ENCODE measurements at places on chromosomes 2 and 18.

DNA sequence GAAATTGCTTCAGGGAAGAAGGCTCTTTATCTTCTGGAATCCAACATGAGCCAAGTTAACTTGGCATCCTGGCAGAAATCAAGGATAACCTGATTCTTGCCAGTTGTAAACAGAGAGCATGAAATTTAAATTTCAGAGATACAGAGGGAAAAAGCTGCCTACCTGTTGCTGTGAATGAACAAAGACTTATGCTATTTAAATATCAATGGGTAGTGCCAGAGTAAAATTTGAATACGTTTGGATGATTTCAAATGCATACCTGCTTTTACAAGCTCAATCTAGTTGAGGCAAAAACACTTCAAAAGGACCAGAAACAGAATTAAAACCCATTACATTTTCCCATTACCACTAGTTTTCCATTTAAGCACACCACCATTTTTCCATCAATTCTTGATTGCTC, 60.9 kb downstream of the CHST9 start:
- no peak for DNase-seq

DNA sequence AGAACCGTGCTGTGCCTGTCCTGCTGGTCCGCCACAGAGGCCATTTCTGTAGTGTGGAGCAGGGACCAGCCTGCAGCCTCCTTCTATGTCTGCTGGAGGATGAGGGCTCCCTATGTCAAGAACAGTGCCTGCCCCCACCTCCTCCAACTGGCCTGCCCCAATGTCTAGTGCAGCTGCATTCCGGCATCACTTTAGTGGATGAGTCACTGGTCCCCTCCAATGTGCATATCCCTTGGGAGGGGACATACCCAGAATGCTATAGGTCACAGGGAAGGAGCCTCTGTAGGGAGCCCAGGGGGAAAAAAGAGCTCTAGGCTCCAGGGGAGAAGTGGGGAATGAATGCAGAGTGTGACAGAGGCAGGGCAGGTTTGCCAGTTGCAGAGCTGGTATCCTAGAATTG, 219.6 kb downstream of the CELF4 start:
- no peak for DNase-seq

- DNase-seq, result no peak
Observed at GRCh38 chr18:507636-508035, 7.1 kb upstream of the COLEC12 start.

DNA sequence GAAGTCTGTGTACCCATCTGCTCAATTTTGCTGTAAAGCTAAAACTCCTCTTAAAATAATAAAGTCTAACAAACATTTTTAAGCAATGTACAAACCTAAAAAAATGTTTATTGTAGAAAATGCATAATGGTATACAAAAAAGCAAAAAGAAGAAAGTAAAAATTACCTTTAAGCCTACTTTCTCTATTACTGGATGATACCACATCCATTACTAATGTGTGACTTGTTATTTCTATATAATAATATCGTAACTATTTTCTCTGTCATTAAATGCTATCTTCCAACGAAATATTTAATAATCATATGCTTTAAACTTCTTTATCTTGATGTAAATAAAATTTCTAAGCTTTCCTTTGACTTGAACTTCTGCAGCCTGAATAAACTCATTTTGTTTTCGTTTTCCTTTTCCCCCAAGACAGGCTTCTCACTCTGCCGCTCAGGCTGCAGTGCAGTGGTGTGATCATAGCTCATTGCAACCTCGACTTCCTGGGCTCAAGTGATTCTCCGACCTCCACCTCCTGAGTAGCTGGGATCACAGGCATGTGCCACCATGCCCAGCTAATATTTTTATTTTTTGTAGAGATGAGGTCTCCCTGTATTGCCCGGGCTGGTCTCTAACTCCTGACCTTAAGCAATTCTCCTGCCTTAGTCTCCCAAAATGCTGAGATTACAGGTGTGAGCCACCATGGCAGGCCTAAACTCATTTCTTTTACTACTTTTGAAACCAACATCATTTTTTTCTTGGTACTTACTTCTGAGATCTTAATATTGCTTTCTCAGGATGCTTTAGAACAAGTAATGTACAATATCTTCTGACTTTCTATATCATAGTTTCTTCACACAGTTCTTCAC, 18.1 kb upstream of the DNAH7 start:
- no peak for DNase-seq

- DNase-seq, result no peak
Observed at GRCh38 chr2:27249891-27250651, 12.8 kb downstream of the SLC30A3 start.

- no peak for DNase-seq
Observed at GRCh38 chr2:83386549-83386948, 1072.5 kb downstream of the SUCLG1 start.

DNA sequence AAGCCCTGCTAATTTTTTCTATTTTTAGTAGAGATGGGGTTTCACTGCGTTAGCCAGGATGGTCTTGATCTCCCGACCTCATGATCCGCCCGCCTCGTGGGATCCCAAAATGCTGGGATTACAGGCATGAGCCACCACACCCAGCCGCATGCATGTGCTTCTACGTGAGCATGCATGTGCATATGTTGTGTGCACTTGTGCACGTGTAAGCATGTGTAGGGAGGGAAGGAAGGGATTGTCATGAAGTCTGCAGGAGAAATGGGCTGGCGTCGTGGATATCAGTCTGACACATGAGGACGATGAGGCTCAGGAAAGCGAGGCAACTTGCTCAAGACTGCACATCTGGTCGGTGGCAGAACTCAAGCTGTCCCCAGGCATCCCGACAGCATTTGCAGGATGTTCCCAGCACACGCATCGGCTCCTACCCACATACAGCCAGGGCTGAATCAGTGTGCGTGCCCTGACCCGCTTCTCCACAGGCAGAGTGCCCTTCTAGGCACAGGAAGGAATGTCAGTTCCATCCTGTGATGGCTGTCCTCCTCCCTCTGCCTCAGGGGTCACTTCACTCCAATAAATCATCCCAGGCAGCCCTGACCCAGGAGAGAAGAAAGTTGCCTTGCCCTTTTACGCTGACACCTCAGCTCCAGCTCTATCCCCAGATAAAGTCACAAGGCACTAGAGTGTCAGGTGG, 49.9 kb upstream of the SLC14A2 start:
- no peak for DNase-seq

- DNase-seq, result peak; percentile 4
Observed at GRCh38 chr2:166593403-166593802, 99.4 kb upstream of the SCN7A start.

DNA sequence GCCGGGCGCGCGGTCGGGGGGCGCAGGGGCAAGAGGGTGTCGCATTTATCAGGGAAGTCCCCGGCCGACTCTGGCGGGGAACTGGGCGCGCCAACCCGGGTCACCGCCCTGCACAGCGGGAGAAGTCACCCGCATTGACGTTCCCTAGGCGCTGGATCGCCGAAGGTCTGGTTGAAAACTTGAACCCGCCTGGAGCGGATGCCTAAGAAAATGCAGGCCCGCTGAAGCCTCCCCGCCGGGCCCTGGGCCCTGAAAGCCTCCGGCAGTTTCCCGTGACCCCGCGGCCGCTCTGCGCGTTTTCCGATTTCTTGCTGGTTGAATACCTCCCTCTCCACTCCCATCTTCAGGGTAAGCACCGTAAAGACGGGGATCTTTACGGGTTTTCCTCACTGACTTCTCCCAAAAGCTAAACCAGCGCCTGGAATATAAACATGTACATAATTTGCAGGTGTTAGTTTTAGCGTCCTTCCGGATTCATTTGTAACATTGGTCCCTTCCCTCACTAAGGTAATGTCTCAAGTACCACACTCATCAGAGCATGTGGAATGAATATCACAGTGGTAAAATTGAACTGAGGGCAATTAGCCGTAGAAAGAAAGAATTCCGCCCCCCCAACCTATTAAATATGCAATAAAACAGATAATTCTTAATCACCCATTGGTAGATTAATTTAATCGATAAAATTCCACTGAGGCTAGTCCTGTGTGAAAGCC, 675 bp upstream of the SPIRE1 start:
- no peak for DNase-seq

GRCh38 chr18:75839041-75839440, 411.5 kb upstream of the SMIM21 start:
- DNase-seq, result no peak

- no peak for DNase-seq
Observed at GRCh38 chr2:9800639-9800974, 42.7 kb upstream of the TAF1B start.

- DNase-seq, result no peak
Observed at GRCh38 chr2:204487447-204488229, 57.6 kb upstream of the PARD3B start.

DNA sequence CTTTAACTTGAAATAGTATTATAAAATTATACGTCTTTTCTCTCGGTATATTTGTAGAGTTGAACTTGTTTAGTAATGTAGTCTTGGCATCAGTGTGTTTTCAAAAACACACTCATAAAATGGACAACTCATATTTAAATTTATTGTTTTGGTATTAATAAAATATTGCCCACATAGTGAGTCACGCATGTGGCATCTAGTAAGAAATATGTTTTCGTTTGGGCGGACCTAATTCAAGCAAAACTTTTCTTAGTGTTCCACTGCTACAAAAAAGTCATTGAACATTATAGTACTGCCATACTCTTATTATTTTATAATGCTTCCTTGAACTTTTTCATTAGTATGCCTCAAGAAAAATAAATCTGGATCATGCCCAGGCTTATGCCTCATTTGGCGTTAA, 31.1 kb upstream of the FAM237A start:
- no peak for DNase-seq

DNA sequence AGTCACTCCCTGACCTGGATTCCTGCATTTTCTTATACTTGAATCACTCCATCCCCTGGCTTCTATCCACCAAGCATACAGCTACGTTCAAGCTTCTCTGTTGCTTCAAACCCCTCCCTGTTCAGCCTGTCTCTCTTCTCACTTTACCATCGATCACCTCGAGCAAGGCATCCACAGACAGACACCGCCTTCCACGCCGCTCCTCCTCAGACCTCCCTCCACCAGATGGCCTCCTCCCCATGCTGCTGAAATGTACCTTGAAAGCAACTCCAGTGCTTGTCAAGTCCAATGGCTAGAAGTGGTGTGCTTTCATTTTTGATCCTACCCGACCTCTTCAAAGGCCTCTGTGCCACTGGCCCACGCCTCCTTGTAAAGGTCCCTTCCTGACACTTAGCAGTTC, 131.3 kb upstream of the ACAA2 start:
- no peak for DNase-seq

DNA sequence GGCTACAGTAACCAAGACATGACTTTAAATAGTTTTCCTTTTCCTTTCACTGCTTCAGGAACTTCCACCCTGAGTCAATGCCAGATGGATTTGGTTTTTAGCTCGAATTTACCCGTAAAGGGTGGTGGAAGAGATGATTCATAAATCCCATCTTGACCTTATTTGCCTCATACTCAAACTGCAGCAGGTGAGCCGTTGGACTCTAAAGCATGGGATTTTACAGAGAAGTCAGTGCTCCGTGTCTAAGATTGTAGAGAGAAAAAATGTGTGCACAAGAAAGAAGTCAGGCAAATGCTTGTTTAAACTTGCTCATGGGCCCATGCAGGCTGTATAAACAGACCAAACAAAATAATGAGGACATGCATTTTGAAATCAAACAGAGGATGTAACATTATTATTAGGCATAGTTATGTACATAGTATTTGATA, 369.7 kb upstream of the TRIB2 start:
- DNase-seq, result no peak

DNA sequence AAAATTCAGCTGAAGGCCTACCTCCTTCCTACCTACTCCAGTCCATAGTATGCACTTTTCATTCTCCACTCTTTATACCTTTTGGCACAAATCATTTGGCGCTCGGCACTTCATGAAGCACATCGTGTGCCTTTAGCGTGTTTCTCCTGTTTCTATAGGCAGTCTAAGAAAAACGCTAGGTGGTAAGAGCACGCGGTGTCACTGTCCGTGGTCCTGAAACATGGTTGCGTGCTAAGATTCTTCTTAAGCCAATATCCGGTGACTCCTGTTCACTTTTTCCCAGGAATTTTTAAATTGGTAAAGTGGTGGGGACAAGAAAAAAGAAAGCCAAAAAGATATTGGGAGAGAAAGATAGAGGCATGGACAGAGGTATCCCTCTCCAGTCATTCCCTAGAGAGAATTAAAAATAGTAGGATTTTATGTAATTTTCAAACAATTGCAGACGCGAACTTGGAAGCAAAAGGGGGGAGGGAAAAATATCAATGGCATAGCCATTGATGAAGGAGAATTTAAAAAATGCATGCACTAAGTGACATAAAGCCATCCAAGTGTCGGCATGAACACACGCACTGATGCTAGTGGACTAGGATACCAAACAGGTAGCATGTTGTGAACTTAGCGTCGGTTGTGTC, 1.4 kb upstream of the CTNNA2 start:
- DNase-seq, result peak; percentile 30

DNA sequence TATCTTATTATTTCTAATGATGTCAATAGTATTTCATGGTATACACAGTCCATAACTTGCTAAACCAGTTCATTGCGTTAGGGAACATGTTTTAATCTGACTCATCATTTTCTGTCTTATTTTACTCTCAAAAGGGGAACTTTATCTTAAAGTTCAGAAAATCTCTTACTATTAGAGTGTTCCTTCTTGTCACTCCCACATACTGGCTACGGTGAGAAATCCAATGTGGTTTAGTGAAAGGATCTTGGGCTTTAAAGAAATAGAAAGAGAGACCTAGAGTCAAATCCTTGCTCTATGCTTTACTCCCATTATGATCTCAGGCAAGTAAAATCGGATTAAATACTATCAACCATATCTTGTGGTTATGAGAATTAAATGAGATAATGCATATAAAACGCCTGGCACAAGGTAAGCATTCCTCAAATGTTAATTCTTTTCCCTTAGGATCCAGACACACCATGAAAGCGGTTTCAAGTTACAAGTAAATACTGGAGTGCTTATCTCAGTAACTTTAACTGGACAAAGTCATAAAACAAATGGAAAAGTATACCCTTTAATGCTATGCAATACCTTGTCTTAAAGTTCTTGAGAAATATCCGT, 576.0 kb downstream of the ARHGAP15 start:
- no peak for DNase-seq

GRCh38 chr2:10717628-10718027, 3.8 kb upstream of the ATP6V1C2 start:
- DNase-seq, result peak; percentile 19

DNA sequence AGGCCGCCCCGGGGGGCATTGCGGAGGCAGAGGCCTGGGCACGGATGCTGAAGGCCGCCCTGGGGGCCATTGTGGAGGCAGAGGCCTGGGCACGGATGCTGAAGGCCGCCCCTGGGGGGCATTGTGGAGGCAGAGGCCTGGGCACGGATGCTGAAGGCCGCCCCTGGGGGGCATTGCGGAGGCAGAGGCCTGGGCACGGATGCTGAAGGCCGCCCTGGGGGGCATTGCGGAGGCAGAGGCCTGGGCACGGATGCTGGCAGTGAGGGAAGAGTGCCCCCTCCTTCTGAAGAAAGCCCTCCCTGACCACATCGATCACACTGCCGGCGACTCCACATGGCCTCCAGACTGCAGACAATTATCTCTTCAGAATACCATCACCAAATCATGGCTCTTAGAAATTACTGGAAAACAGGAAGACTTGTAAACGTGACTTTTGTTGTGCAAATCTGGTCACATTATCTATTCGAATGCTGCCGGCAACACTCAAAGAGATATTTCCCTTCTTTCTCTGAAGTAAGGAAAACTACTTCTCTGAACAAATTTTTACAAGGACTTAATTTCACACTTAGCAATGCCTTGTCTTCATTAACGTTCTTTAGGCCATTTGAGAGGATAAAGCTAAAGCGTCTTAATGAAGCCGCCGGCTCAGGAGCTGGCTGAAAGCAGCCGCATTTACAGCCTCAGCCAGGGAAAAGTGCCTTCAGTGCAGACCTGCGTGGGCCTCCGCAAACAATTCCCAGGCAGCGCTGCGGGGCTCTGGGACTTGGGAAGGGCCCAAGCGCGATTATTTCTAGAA, 18.1 kb upstream of the SNTG2 start:
- DNase-seq, result no peak

Data from HFF-Myc (cell line).